Cortex of kidney (tissue), 1 donor: ENCODE measurements at places on chromosomes 7 and 10.

DNA sequence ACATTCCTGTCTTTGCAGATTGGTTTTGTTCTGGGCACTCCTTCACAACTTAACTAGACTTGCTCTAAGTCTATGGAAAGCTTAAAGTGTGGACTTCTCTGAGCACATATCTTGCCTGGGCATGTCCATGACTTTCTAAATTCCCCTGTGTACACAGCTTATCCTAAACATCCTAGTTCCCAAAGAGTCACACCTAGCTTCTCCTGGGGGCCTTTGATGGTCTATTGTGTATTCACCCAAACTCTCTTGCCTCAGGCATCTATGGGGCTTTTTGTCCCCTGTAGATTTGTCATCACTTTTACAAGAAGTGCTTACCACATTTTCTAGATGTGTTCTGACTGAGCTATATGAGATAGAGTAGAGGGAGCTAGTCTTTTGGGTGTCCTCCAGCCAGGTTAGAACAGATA is 12.2 kb upstream of the ZNF488 start:
- DNase-seq, result no peak

- no peak for DNase-seq
Observed at GRCh38 chr10:20004087-20004523, 187.9 kb downstream of the PLXDC2 start.

- DNase-seq, result no peak
Observed at GRCh38 chr7:142010952-142011548, 15.4 kb downstream of the MGAM start.

- DNase-seq, result no peak
Observed at GRCh38 chr7:131533151-131533559, 23.3 kb downstream of the PODXL start.

DNA sequence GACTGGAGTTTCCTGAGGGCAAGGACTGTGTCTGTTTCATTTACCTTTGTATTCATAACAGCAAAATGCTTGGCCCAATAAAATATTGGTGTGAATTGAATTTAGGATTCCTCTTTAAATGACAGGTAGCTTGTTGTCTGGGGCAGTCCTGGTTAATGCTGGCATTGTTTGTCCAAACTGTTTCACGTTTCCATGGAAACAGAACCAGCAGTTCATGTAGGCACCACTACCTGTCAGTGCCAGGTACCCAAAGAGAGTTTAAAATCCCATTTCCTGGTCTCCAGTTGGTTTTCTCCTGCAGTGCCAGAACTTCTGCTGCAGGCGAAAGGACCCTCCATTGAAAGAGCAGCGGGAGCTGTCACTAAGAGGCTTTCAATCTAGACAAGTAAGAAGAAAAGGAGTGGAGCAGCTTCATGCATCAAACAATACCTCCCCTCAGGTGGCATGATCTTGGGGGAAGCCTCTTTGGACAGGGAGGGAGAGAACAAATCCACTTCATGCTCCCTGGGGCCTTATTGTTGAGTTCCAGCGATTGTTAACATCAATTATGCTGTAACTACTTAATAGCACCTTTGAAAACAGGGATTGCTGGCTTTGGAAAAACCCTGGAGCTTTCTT is 109.6 kb downstream of the KIF20B start:
- DNase-seq, result no peak

GRCh38 chr7:47614450-47614849 is 32.5 kb upstream of the TNS3 start:
- DNase-seq, result no peak

- DNase-seq, result no peak
Observed at GRCh38 chr10:132943791-132944404, 1.5 kb upstream of the CFAP46 start.

GRCh38 chr10:107103174-107104025 is 61.1 kb downstream of the SORCS1 start:
- no peak for DNase-seq

DNA sequence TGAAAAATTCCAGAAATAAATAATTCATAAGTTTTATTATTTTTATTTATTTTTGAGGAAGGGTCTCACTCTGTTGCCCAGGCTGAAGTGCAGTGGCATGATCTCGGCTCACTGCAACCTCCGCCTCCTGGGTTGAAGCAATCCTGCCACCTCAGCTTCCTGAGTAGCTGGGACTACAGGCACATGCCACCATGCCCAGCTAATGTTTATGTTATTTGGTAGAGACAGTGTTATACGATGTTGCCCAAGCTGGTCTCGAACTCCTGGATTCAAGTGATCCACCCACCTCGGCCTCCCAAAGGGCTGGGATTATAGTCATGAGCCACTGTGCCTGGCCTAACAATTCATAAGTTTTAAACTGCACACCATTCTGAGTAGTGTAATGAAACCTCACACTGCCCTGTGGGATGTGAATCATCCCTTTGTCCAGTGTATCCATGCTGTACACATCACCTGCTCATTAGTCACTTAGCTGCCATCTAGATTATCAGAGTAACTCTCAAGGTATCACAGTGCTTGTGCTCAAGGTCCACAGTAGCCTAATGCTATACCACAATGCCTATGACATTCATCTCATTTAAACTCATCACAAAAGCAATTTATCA is 17.9 kb downstream of the RTKN2 start:
- DNase-seq, result no peak

DNA sequence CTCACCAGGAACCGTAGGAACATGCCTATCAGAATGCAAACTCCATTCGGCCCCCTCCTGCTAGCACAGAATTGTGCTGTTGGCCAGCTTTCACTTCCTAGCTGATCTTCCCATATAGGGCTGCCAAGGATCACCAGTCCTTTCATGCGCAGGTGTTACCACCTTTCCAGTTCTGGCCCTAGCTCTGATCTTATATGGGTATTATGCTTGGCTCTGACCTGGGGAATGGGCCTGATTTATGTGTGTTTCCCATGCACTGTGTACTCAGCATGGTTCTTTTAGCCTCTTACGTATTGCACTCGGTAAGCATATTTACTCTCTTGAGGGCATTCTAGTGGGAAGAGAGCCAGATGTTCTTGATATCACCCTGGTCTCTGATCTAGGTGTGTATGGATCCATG is 11.1 kb downstream of the SLC35G1 start:
- no peak for DNase-seq

DNA sequence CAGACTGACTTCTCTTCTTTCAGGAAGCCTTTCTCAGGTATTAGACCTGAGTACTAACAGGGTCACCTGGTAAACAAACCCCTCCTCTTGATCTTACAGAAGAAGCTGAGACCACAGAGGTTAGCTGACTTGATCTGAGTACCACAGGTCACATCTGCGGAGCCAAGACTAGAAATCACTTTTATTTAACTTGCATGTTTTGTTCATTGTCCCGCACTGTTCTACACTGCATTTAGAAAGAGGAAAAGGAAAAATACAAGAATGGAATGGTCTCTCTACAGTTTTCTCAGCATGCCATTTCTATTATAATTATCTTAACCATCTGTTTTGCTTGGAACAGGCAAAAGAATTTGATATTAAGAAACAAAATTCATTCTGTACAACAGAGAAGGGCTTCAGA is 245.6 kb upstream of the ETV1 start:
- DNase-seq, result no peak

GRCh38 chr10:79354141-79354540 is 6.9 kb downstream of the PPIF start:
- no peak for DNase-seq

DNA sequence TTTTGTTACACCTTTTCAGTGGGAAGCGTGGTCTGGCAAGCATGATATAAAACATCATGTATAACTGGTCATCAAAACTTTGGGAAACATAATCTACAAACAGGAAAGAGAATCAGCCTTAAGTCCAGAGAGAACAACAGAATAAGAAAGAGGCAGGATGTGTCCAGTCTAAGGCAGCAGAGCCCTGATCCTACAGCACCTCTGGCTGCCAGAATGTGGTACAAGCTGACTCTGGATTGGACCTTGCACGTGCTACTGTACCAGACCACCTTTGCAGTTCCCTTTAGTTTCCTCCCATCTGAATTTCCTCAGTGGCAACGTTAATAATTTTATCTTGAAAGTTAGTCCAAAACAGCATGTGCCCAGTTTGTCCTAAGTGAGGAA is 824.6 kb upstream of the IGFBP3 start:
- no peak for DNase-seq

DNA sequence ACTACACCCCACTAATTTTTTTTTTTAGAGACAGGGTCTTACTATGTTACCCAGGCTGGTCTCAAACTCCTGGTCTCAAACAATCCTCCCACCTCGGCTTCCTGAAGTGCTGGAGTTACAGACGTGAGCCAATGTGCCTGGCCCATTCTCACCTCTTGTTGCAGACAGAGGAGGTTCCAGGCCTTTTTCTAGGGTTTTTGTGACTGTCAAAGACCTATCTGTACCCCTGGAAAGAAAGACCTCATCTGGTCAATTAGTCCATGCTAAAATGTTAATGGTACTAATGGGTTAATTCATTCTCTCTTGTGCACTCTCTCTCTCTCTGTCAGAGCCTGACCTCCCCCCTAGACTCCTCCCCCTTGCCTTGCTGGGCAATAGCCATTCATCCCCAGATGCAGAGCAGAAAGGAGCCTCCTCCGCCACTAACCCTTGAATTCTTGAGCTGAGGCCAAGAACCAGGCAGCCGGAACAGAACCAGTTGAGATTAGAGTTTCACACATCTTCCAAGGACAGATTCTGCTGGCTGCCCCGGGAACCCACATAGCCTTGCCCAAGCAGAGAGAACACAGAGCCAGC is 209.7 kb downstream of the SKIDA1 start:
- no peak for DNase-seq

GRCh38 chr10:57894361-57894760 is 373.3 kb downstream of the IPMK start:
- no peak for DNase-seq

DNA sequence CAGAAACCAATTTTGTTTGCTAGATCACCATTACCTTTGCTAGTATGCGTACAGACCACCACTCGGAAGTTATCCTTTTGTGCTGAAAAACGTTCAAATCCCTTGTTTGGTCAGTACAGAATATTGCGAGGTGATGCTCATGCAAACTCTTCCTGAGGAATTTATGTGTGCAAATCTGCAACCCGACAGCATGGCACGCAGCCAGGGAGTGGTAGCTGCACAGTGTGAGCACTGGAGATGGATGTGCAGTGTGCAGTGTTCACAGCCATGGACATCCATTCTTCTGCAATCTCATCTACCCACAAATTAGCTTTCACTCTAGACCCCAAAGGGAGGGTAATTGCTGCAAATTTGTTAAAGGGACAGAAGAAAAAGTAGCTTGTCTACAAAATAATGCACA is 72.2 kb downstream of the CACUL1 start:
- no peak for DNase-seq

GRCh38 chr10:104809288-104810090 is 168.4 kb downstream of the SORCS3 start:
- no peak for DNase-seq

DNA sequence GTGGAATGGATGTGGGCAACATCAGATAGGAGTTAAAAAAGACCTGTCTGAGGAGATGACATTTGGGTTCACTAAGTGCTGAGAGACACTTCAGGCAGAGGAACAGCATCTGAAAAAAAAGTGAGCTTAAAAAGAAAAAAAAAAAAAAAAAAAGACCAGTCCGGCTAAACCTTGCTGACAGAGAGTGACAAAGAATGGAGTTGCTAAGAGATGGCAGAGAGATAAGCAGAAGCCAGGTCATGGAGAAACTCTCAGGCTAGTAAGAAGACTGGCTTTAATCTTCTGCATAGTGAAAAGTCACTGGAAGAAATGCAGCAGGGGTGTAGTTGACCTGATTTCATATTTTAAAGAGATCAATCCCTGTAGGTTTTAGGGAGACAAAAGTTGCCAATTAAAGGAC is 711.1 kb upstream of the SEMA3D start:
- no peak for DNase-seq

GRCh38 chr10:6503171-6503570 is 76.9 kb downstream of the PRKCQ start:
- no peak for DNase-seq

DNA sequence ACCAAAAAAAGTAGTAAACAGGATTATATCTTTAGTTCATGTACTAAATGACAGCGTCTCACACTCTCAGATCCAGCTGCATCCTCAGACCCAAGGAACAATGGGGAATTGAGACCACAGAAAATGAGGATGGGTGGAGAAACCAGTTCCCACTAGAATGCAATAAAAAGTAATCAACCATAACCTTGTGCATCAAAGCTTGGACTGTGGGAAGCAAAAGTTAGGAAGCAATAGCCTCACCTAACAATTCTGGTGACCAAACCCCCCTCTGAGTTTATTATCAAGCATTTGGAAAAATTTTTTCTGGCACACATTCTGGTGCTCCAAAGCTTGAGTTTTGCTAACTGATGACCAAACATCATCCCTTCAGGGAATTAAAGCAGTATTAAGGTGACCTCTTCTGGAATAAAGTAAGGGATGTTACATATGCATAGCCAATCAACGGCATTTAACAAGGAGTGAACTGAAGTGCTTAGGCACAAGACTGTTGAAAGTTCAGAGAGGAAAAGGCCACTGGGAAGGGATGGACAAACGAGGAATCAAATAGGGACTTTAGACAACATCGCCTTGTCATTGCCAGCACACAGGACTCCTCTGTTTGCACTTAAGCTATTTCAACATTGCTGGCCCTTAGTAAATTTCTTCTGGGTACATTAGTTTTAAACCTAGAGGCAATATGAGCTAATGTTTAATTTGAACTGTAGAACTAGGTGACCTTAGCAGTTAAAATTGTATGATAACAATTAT is 1.2 kb upstream of the MAT1A start:
- DNase-seq, result no peak

- DNase-seq, result no peak
Observed at GRCh38 chr10:3941676-3942075, 156.7 kb upstream of the KLF6 start.

DNA sequence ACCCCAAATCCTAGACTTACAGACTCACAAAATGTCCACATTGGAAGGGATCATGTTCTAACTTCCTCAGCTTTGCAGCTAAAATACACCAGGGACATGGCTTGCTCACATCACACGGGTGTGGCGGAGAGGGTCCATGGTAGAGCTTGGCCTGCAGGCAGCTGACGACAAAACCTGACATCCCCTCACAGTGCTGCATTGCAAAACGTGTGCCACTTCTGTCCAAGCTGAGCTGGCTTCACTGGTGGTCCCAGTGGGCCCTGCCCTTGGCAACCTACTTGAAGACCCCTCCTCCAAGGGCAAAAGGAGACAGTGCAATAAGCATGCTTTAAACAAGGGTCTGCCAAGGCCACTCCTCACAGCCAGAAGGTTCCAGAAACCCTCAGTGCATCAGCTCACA is 21.9 kb downstream of the ANXA11 start:
- no peak for DNase-seq

GRCh38 chr7:127885843-127886242 is 145.4 kb downstream of the LRRC4 start:
- DNase-seq, result no peak

- DNase-seq, result no peak
Observed at GRCh38 chr10:121899727-121900126, 28.1 kb downstream of the ATE1 start.

DNA sequence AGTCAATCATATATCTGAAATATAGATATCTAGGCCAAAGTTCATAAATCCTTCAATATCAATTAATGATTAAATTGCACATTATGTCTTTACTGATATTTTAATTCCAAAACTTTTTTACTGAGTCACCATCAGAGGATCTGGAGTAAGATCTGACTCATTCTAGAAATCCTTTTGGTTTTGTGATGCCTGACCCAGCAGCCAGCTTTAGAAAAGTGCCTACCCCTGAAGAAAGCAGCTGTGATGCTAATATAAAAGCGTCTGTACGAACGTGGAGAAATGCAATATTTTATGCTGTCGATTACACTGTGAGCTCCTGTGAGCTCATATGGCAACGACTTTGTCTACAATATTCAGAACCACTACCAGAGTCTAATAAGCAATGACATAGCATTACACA is 142.5 kb upstream of the LRRTM3 start:
- DNase-seq, result no peak
